Stimulated activated CD4-positive, alpha-beta T cell treated with anti-CD3 and anti-CD28 coated beads, TNF-alpha, amount 100 ng/mL, for 1 hour (primary cell): ENCODE measurements at places on chromosomes 2 and 18.

- no peak for DNase-seq
These were observed 642.0 kb upstream of the FSHR start for GRCh38 chr2:49796266-49796665.

- no peak for DNase-seq
These were observed 1.7 kb downstream of the TRIP12 start for GRCh38 chr2:229920011-229920641.

- DNase-seq = no peak
These were observed 70.7 kb downstream of the NEDD4L start for GRCh38 chr18:58114766-58115165.

DNA sequence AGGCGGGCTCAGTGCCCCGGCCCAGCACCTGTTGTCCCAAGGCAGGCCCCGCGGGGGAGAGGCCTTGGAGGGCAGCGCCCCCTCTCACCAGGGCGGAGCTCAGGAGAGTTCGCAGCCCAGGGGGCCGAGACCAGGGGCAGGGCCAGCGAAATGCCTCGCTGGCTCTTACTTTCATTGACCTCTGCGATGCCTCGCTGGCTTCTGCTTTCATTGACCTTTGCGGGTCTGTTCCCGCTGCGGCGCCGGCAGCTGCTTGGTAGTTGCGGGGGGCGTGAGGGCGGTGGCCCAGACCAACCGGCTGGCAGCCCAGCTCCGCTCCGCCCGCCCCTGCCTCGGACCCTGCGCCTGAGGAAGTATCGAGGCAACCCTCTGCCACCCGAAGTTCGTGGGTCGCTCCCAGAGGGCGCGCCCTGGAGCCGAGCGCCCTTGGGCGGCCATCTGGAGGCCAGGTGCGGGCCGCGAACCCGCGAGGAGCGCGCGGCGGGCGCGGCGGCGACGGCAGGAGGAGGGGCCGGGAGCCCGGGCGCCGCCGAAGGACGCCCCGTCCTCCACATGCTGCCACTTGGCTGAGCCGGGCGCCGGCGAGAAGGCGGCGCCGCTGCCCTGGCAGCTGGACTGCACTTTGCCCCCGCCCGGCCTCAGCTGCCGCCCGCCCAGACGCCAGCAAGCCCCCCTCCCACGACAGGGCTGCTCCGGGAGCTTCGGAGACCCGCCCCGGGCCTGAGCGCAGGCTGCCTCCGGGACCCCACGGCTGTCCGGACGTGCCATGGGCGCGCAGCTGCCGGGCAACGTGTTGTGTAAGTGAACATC is 118.0 kb upstream of the MSTN start:
- no peak for DNase-seq

DNA sequence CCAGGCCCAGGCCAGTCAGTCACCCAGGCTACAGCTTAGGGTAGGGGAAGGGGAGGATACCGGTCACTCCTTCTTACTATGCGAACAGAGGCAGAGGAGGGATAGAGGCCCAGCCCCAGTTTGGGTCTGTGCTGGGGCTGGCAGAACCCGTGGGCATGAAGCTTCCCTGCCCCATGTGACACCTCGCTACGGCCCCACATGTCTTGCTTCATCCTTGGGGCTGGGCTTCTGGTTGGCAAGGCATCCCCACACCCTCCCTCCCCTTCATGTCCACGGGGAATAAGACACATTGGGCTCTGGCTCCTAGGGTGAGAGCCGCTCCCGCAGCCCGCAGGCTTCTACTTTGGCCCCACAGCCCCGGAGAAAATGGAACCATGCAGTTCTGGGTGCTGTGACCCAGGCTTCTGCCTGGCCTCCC is 32.4 kb downstream of the HS1BP3 start:
- DNase-seq = no peak

DNA sequence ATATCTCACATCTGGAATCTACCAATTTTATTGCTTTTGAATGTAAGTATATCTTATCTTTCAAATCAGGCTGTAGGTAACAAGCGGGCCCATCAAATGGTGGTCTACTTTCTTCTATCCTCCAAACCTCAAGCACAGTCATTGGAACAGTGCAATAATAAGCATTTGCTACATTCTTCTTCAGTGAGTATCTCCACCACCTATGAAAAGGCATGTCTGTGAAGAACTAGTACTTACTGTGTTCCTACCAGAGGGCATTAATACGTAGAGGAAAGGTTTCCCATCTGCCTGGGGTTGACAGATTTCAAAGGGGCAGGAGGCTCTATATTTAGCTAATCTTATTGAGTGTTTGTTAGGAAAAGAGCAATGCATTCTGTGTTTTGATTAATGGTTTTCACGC is 411.1 kb downstream of the NCKAP5 start:
- DNase-seq = no peak

DNA sequence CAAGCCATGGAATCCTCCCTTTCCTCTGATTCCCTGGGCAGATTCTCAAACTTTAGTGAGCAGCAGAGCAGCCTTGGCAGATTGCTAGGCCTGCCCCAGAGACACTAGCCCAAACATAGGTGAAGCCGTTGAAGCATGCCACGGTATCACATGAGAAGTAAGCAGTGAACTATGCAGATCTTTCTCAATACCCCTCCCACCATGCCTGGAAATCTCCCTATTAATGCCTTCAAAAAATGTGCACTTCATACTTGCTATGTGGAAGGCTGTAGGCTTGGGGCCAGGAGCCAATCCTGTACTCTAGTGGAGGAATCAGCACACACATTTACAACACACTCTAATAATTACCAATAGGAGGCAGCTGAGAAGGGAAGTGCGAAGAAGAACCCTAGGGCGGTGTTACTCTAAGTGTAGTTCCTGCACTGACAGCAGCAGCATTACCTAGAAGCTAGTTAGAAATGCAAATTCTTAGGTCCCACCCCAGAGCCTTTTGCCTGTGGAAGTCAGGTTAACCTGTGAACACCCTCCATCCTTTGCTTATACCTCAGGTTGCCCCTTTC is 305.1 kb upstream of the SPRED2 start:
- no peak for DNase-seq

DNA sequence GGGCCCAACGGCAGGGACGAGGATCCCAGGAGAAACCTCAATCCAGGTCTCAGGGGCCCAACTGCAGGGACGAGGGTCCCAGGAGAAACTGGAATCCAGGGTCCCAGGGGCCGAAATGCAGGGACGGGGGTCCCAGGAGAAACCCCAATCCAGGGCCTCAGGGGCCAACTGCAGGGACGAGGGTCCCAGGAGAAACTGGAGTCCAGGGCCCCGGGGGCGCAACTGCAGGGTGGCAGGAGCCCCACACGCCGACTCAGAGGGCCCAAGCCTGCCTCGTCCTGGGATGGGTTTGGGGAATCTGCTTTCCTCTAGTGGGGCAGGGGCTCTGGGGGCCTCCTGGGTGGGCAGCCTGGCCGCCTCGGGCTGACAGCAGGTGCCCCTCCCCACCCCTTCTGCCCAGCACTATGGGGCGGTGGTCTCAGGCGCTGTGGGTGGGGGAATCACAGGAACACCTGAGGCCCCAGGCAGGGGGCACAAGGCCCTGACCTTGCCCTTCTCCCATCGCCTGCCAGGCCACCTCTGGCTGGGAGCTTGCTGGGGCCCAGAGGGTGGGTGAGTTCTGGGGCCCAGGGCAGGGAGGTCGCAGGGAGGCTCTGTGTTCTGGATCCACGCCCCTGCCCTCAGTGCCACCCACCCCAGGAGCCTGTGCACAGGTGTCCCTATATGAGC is 7.1 kb downstream of the RTP5 start:
- DNase-seq = no peak

DNA sequence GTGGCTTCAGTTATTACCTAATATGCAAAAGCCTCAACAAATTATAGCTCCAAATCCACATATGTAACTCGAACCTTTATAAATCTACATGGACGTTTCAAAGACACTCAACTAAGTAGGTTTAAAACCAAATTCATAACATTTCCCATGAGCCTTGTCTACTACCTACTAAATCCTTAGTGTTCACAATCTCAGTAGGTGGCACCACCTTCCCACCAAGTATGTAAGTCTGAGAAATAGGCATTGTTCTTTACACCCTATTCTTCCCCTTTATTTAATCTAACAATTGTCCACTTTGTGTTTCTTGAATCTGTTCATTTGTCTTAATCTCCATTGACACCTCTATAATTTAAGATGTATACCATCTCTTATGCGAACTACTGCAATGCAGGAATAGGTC is 4.6 kb downstream of the PIGN start:
- DNase-seq = no peak

DNA sequence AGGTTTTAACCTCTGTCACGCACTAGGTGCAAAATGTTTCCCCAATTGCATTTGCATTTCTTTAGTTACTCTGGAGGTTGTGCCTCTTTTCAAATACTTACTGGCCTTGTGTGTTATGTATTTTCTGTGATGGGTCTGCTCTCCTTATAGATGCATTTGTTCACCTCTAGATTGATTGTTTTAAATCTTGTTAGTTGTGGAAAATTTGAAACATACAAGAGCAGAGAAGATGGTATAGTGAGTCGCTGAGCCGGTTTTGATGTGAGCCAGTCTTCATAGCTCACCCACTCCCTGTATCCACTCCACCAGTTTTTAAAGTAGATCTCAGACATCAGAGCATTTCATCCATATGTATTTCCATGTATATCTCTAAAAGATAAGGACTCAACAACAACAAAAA is 6.5 kb downstream of the IMP4 start:
- DNase-seq = no peak

DNA sequence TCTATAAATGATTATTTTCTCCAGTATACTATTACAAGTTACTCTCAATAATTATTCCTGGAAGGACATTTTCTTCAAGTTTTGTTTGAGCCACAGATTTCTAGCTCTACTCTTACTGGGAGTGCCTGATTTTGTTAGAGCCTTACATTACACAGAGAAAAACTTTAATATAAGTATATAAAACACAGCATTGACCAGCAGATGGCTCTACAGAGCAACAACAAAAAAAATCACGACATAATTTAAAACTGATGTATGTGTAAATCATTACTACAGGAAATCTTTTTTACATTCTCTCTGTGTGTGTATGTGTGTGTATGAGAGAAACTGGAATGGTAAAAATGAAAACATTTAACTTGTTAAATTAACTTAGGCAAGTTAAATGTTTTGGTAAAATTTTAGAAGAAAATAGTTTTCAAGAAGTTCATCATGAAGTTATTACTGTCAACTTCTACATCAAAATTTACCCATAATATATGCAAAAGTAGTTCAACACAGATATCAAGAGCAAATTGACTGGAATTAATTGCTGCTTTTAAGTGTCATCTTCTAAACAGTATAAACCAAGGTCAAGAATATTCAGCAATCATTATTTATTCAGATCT is 103.3 kb downstream of the MDH1 start:
- DNase-seq = no peak

DNA sequence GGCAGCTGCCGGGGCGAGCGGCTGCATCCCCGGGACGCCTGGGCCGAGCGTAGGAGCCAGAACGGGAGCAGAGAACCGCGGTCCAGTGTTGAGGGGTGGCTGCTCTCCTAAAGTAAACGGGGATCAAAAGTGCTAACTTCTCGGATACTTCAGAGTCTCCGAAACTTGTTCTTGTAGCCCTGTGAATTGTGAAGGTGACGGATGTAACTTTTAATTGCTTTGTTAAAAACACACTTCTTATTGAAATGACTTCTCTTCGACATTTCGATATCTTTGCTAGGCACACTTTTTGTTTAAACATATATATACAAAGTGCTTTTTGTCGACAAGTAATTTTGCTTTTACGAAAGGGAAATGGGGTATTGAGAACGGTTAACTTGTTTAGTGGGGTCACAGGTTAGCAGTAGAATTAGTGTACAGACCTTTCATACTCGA is 540 bp downstream of the ATP9B start:
- no peak for DNase-seq

GRCh38 chr2:26318950-26319349 is 27.0 kb upstream of the SELENOI start:
- DNase-seq = no peak

DNA sequence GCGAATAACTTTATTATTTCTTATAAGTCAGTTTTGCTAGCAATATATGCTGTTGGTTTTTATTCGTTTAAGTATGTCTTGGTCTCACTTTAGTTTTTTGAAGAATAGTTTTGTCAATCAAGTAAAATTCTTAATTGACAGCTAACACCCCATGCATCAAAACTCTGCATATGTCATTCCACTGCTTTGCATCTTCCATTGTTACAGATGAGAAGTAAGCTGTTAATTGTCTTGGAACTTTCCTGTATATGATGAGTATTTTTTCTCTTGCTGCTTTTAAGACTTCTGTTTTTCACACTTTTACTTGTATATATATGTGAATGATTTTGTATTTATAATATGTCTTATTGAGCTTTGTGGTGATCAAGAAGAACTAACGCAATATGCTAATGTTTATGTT is 1048.4 kb downstream of the CNTNAP5 start:
- no peak for DNase-seq

GRCh38 chr2:218066926-218067515 is 2.0 kb upstream of the RUFY4 start:
- no peak for DNase-seq

GRCh38 chr2:202037086-202037485 is 3.4 kb downstream of the FZD7 start:
- no peak for DNase-seq

DNA sequence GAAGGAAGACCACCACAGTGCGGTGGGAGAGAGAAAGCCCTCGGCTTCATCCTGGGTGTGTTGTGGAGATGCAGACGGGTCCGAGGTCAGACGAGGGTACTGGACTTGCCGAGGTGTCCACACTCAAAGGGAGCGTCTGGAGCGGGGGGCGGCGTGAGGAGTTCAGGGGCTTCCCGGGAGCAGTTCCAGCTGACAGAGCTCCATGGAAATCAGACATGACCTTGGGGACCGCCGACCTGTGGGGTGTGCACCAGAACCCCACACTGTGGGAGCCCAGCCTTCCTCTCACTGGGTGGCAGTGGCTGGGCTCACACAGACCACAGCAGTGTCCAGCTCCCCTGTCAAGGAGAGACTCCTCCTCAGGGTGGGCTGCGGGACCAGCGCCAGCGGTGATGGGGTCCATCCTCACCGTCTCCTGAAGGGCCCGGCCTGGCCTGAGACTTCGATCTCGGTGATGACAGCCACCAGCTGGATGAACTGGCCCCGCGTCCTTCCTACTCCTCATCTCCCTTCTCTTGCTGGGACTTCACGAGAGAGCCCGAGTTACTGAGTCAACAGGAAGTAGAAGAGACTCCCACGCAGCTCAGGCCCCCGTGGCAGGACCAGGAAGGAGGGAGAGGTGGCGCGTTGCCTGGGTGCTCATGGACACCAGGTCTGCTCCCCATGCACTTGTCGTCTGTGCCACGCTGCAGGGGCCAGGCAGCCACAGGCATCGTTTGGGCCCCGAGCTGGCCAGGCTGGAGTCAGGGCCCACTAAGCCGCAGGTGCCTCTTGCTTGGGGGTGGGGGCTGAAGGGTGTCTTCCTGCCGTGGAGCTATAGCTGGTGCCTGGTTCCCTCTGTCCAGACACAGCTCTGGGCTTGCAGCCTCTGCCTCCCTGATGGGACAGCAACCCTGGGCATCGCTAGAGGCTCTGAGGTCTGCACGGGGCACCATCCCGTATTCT is 101.9 kb upstream of the CTDP1 start:
- no peak for DNase-seq

- DNase-seq = no peak
These were observed 21.3 kb upstream of the BCL2L11 start for GRCh38 chr2:111099402-111099801.
